ENCODE measurements at places on chromosomes 16 and 17.

DNA sequence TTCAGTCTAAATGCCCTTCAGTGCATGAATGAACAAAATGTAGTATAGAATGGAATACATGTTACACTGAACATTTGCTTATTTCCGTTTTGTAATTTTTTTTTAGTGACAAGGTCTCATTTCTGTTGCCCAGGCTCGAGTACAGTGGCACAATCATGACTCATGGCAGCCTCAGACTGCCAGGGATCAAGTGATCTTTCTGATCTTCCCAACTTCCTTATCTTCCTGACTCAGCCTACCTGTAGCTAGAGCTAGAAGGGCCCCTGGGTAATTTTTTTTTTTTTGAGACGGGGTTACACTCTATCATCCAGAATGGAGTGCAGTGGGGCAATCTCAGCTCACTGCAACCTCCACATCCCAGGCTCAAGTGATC lies 7.3 kb upstream of the SLX4 start:
- no peak for DNase-seq

DNA sequence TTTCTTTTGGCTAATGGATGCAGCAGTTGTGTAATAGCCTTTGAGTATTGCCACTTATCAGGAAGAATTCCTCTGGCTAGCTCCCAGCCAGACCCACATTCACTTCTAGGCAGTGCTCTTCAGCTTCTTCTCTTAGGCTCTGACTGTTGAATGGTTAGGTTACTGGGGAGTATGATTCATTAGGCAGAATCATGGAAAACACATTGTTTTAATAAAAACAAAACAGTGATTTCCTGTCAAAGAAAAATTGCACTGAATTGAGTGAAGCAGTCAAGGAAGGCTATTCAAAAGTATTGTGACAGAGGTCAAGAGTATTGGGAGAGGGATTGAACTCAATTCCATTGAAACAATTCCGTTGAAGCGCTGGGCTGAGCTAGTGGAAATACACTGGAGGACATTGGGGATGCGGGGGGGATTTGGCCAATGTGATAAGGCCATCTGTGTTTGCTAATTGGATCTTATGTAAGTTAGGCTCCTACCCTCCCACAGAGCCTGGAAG lies 68.0 kb downstream of the CNTNAP4 start:
- DNase-seq, result peak; percentile 97

- no peak for DNase-seq
Observed at GRCh38 chr17:6981426-6981825, 14.4 kb upstream of the ALOX12 start.

DNA sequence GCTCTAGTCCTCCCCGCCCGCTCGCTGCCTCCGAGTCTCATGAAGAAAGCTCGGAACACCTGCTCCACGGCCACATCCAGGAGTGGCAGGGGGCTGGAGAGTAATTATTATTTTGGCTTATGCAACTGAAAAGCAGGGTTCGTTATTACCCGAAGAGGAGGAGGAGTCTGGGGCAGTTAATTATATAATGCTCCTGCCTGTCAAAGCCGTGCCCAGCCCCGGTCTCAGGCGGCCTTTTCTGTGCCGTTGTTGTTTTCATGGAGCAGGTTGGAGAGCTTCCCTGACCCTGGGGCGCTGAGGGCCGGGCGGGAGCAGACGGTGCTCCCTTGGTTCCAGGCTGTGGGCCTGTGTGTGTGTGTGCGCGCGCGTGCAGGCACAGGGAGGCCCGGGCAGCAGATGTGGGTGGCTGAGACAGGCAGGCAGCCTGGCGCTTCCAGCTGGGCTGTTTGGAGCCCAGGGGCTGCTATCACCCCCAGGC lies 2.4 kb downstream of the JPH3 start:
- DNase-seq, result no peak

DNA sequence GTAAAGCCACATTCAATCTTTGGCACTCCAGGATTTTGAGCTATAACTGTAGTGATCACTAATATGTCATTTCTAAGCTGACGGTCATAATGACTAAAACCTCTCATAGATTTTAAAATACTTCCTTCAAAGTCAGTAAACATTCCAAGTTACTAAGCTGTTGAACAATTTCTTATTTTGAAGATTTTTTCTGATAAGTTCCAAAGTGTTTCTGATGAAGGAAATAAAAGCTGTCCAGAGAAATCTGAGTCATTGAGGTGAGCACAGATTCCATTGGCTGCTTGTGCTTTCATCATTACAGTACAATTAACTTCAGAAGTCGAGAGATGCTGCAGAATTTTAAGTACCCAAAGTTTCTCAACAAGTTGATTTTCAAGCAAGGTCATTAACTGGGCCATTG lies 23.9 kb downstream of the NLRC5 start:
- peak; percentile 79 for DNase-seq

GRCh38 chr16:85395207-85395912 lies 217.8 kb upstream of the GSE1 start:
- DNase-seq, result peak; percentile 99

- DNase-seq, result peak; percentile 64
Observed at GRCh38 chr17:78600181-78600721, 23.1 kb upstream of the DNAH17 start.

- no peak for DNase-seq
Observed at GRCh38 chr17:44338702-44339101, 6.4 kb upstream of the GRN start.

GRCh38 chr17:77343031-77343800 lies 202.4 kb downstream of the SEC14L1 start:
- no peak for DNase-seq

DNA sequence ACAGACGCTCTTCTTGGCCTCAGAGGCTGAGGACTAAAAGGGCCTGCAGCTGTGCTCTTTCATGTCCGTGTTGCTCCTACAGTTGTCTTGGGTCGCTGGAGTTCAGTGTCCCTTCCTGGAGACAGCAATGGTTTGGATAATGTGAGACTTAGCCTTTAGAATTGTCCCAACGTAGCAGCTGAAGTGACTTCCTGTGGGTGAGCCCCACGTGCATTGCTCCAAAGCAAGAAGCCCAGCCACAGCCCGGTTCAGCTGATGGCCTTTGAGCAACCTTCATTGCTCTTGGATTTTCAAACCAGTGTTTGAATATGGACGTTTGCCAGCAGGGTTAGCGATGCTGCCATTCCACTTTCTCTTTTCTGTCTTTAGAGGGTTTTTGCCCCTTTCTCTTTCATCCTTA lies 19.7 kb downstream of the TMEM11 start:
- no peak for DNase-seq

DNA sequence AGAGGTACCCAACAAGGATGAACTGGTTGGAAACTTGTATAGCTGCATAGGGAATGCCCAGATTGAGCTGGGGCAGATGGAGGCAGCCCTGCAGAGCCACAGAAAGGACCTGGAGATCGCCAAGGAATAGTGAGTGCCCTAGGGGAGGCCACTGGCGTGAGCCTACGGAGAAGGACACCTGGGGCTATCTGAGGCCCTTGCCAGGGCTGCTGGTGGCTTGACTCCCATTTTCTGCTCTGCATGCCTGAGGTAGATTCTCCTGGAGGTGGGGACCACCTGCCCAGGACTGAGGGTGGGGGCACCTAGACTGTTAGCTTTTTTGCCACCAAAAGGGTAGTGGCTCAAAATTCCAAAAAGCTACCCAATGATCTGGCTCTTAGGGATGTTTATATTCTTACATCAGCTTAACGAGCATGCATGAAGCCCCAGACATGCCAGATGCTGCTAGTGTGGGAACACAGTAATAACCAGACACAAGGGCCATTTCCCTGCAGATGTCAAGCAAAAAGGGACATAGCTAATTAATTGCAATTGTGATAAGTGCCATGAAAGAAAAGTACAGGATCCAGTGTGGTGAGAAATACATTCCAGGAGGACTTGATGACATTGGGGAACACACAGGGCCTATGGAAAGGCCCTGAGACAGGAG lies 8.8 kb downstream of the ODAD4 start:
- DNase-seq, result no peak

- no peak for DNase-seq
Observed at GRCh38 chr17:68676856-68677255, 75.7 kb upstream of the FAM20A start.

DNA sequence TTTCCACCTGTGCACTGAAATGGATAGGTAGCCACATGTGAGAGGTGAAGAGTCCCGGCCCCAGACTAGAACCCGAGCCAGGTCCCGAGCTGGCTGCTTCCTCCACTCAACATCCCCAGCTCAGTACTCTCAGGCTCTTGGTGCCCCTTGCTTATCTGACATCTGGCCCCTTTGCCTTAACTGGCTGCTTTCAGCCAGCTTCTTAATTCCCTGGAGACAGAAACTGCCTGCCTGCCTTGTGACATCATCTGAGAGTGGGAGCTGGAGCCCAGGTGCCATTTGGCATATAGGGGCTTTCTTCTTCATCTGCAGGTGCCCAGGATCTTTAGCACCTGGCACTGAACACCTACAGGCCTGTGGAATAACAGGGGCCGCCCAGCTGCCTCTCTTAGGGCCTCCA lies 8.9 kb downstream of the CHAD start:
- DNase-seq, result no peak

DNA sequence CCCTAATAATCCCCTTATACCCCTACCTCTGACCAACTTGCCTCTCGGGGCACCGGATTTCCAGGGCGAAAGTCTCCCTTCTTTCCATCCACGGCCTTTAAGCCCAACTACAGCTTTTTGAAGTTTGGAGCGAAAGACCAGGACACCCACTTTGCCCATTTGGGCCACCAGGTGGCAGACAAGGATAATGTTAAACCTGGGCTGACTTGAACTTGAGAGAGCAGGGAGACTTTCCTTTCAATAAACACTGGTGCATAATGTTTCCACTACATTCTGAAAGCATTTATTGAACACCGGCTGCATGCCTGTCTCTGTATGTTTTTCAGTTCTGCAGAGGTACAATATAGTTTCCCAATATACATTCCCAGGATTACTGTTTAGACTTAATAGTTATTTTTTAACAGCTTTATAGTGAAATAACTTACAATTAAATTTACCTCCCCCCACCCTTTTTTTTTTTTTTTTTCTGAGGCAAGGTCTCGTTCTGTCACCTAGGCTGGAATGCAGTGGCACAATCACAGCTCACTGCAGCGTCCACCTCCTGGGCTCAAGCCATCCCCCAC lies 6.9 kb upstream of the CES3 start:
- DNase-seq, result peak; percentile 68

GRCh38 chr16:11232852-11233726 lies 22.9 kb downstream of the SOCS1 start:
- no peak for DNase-seq

DNA sequence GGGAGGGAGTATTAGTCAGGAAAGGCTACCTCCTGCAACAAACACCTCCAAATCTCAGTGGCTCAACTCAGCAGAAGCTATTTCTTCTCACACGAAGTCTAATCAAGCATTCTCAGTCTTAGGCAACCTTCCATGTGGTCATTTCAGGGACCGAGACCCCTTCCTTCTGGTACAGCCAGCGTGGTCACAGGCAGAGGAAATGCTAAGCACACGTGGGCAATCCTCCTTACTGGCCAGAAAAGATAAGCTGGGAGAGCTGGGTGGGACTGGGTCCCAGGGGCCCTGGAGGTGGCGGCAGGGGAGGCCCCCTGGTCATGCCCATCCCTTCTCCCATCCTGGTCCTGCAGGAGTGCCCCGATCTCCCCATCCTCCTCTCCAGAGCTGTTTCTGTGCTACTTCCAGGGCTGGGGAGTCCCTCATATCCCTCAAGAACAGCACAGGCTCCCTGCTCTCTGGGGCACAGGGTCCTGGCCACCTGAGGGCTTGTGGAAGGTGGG lies 5.7 kb upstream of the CX3CL1 start:
- no peak for DNase-seq

GRCh38 chr16:49757559-49758069 lies 98.3 kb downstream of the ZNF423 start:
- no peak for DNase-seq

DNA sequence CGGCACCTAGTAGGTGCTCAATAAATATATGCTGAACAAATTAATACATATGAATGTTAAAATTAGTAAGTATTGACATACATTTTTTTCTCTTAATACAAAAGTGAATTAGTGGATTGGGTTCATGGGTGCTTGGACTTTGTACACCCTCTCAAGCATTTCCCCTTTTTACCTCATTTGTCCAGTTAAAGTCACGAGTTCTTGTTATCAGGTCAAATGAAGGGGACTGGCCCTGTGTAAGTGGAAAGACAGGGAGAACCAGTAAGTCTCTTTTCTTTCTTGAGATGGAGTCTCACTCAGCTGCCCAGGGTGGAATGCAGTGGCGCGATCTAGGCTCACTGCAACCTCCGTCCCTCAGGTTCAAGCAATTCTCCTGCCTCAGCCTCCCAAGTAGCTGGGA lies 13.7 kb upstream of the RANGRF start:
- DNase-seq, result no peak

GRCh38 chr16:78579020-78579419 lies 479.6 kb downstream of the WWOX start:
- no peak for DNase-seq

DNA sequence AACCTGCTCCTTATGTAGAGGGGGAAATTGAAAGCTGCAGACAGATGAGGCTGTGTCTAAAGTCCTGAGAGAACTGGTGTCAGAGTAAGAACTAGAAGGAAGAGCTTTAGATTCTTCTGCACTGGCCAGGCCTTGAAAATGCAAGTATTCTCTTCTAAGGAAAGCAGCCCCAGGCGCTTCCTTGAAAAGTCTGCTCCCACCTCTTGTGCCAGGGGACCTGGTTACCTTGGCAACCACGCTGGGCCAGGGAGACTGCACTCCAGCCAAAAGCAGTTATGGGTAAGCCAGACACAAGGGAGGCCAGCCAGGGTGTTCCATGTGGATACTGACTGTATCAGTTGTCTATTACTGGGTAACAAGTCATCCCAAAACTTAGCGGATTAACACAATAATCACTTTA lies 228.6 kb upstream of the SDK2 start:
- no peak for DNase-seq

DNA sequence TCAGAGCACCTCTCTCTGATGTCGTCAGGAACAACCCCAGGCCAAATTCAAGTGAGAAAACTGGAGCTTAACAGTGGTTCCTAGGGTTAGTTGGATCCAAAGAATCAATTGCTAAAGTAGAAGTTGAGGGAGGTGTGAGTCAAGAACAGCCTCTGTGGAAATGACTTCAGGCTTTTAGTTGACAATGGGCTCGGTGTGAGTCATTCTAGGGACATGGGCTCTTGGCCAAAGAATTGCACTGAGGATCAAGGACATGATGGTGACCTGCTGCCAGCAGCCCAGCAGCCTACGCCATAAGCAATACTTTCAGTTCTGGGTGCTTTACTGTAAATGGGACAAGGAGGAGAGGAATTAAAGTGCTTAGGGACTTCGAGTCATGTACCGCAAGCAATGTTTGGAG lies 32.1 kb upstream of the SMURF2 start:
- DNase-seq, result peak; percentile 76

GRCh38 chr16:4591706-4592470 lies 22.8 kb downstream of the UBALD1 start:
- DNase-seq, result no peak

- no peak for DNase-seq
Observed at GRCh38 chr17:19569785-19570543, 36.3 kb downstream of the SLC47A1 start.

Measured in fibroblast of skin of right biceps (primary cell).